Activated T-cell treated with anti-CD3 and anti-CD28 coated beads for 48 hours (primary cell): ENCODE measurements at places on chromosomes 13 and 19.

- no peak for DNase-seq
Measured at GRCh38 chr13:36061054-36061453, 70.1 kb downstream of the DCLK1 start.

GRCh38 chr19:31262725-31263191 is 86.5 kb downstream of the TSHZ3 start:
- no peak for DNase-seq

DNA sequence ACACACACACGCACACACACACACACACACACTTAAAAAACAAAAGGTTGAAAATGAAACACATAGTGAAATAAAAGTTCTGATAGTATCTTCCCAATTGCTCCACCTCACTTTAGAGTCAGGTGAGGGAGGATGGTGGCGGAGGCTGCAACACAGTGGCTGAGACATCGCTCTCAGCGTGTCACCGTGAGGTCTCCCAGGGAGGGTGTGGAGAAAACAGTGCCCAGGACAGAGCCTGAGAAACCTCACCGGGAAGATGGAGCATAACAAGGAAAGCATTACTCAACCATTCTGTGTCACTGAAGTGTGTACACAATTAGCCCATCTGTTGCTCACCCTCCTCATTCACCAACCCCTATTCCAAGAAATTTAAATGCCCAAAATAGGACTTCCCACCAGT is 111.4 kb upstream of the USP29 start:
- DNase-seq = no peak

DNA sequence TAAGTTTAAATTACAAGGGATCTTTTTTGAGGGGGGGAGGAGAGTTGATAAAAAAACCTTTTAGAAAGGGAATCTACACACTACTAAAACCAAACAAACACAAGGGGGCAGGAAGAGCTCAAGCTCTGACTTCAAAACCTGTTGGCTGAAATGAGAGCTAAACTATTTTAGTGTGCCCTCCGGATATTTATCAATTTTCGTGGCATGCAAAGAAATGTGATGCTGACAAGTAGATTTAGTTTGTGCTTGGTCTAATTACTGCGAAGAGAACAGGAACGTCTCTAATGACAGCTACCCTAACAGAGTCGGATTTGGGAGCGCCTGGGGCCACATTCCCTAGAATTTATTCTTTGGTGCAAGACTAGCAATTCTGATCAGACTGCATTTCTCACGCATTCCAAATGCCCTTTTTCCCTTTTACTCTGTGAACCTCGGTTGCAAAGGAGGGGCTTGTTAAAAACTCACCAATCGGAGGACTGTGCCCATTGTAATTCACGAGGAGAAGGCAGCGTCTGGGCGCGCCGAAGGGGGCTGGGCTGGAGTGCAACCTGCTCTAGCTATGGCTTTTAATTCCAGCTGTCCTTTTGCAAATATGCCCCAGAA is 802 bp upstream of the FREM2 start:
- DNase-seq = no peak

- peak; percentile 9 for DNase-seq
Measured at GRCh38 chr19:27774337-27774736, 1438.6 kb downstream of the UQCRFS1 start.

GRCh38 chr13:97243915-97244781 is 22.0 kb downstream of the MBNL2 start:
- DNase-seq = no peak

DNA sequence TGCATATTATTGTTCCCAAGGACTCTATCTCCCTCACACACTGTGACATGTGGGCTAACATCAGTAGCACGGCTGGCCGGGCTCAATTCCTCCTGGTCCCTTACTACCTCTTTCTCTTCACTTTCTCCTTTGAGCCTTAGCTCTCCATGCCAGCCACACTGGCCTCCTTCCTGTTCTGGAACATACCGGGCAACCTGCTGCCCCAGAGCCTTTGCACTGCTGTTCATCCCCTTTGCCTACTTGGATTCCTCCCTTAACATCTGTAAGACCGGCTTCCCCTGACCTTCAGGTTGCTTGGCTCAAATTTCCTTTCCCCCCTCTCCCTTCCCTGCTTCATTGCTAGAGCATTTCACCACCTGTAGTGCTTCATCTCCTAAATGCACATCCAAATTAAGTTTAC is 17.1 kb downstream of the IRS2 start:
- no peak for DNase-seq

DNA sequence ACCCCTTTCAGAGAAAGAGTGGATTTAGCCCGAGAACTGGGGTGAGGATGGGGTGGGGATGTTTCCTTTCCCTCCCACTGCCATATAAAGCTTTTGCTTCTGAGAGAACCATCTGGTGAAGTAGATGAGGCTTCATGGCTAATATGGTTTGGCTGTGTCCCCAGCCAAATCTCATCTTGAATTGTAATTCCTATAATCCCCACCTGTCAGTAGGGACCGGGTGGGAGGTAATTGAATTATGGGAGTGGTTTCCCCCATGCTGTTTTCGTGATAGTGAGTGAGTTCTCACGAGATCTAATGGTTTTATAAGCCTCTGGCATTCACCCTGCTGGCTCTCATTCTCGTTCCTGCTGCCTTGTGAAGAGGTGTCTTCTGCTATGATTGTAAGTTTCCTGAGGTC is 270.9 kb downstream of the LMO7 start:
- DNase-seq = no peak

DNA sequence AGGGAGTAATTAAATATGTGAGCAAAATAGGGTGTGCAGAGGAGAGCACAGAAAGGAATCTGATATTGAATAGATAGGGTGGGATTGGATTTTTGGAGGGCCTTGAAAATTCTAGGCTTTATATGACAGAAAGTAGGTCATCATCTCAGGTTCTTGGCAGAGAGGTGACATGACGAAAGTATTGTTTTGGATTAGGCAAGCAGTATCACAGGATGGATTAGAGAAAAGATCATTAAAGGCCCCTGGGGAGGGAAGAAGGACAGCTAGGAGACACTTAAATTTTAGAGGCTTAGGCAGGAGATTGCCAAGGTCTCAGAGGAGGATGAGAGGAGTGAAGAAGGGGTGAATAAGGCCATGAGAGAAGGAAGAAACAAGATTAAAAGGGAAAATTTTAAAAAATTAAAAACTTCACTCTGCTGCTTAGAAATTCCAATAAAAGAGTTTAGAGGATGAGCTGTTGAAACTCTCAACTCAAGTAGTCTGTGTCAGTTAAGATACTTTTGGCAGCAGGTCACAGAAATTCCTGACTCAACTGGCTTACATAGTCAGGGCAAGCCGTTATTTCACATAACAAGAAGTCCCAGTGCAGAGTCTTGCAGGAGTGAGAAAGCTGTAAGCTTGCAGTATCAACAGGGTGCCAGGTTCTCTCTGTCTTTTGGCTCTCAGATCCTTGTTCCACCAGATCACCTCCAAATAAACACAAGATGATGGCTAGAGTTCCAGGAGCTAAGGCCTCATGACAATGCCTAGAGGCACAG is 8.8 kb downstream of the GPC6 start:
- DNase-seq = no peak

DNA sequence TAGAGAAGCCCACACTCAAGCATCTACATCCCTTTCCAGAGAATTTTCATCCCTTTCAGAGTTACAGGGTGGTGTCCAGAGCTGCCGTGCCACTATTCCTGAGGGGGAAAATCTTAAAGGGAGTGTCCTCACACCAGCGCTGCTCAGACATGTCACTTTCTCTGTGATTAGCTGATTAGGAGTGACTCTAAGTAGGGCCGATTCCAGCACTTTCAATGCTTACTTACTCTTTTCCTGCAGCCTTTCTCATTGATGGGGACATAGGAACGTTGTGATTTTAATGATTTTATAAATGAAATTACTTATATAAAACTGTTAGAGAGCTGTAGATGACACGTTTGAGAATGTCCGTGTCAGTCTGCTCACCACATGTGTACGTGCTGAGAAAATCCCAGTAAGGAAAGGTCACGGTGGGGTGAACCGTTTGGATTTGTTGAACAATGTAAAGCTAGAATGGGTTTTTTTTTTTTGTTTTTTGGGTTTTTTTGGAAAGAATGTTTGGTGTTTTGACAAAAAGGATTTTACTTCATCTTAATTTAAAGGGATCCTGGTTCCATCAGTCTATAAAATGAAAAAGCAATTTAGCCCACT is 56.6 kb upstream of the SPATA13 start:
- no peak for DNase-seq

GRCh38 chr13:98495627-98496478 is 81.1 kb downstream of the STK24 start:
- no peak for DNase-seq
